ENCODE measurements at places on chromosomes 6 and 20.

GRCh38 chr6:6645261-6645917 lies 56.9 kb downstream of the LY86 start:
- no peak for DNase-seq

GRCh38 chr6:81894306-81894705 lies 141.8 kb upstream of the TENT5A start:
- DNase-seq = no peak

- no peak for DNase-seq
Measured at GRCh38 chr20:59938696-59939051, 1.4 kb downstream of the PPP1R3D start.

DNA sequence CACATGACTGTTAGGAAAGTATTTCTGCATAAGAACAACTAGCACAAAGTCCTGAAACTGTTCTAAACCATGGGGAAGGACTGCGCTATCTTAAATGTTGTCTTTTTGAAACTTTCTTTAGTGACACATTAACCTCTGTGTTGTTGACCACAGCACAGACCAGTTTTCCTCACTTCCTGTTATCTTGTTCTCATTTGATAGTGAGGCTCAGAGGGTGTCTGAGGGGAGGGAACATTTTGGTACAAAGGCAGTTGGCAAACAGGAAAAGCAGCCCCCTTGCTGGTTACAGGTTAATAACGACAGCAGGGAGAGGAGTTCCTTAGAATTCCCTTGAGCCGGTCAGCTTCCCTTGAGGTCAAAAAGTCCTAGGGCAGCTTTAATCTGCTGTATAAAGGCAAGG lies 143.5 kb upstream of the BMP2 start:
- no peak for DNase-seq

DNA sequence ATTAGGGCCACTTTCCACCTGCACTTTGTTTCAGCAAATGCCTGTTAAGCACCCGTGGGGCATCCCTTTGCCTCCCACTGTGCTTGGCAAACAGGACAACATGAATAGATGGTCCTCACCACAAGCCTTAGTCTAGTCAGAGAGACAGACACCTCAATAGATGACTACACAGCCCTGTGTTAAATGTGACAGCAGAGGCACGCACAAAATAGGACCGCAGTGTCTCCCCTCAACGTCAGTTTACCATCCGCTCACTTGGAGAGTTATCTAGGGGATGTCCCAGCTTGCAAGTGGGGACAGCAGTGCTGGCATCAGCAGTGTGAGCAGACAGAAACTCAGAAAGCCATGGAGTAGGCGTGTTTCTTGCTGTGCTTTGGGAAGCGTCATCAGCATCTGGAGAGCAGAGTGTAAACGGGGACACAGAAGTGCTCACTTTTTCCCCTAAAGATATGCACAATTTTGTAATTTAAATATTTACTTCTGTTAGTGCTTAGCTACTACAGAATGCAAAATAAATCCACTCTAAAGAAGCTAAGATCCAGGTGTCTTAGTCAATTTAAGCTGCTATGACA lies 66.0 kb upstream of the TXNDC5 start:
- no peak for DNase-seq

- DNase-seq = no peak
Measured at GRCh38 chr6:102488729-102489128, 1095.2 kb downstream of the GRIK2 start.

Measured in activated CD8-positive, alpha-beta memory T cell treated with anti-CD3 and anti-CD28 coated beads for 1 hour (primary cell).